ENCODE measurements at places on chromosomes 3 and 15.

DNA sequence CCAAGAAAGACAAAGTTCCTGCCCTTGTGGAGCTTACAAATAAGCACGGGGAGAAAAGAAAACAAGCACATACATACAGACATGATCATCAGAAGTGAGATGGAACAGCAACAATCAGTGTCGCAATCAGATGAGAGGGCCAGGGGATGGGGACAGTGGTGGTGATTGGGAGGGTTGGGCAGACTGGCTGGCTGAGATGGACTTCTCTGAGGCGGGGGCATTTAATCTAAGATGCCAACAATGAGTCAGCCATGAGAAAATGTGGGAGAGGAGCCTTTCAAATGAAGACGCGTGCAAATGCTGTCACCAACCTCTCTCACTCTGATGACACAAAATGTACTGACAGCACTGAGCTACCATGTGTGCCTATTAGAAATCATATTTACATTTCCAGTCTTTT, 81.4 kb downstream of the NCEH1 start:
- DNase-seq: no peak

DNA sequence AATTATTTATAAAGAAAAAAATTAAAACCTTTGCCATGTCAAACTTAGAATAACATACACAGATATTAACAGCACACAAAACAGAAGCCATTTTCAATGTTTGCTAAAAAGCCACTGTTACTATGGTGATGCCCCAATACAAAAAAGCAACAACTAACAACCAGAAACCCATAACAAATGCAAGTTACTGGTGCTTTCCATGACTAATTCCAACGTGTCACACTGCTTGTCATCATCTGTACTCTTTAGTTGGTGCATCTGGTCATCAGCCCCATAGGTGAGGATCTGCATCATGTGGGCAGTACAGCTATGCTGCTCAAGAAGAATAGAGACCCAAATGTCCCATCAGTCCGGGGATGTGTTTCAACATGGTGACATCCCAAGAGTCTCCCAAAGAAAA, 52.8 kb downstream of the ATP8B4 start:
- no peak for DNase-seq

GRCh38 chr3:165820671-165821123, 16.5 kb downstream of the BCHE start:
- no peak for DNase-seq

DNA sequence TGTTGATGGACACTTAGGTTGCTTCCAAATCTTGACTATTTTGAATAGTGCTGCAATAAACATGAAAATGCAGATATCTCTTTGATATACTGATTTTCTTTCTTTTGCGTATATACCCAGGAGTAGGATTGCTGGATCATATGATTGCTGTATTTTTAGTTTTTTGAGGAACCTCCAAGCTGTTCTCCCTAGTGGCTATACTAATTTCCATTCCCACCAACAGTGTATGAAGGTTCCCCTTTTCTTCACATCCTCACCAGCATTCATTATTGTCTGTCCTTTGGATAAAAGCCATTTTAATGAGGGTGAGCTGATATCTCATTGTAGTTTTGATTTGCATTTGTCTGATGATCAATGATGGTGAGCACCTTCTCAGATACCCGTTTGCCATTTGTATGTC, 12.5 kb downstream of the PATL2 start:
- no peak for DNase-seq

GRCh38 chr15:42182328-42182886, 25.7 kb downstream of the VPS39 start:
- DNase-seq: no peak

- no peak for DNase-seq
Observed at GRCh38 chr15:47857776-47858167, 140.5 kb downstream of the SEMA6D start.

DNA sequence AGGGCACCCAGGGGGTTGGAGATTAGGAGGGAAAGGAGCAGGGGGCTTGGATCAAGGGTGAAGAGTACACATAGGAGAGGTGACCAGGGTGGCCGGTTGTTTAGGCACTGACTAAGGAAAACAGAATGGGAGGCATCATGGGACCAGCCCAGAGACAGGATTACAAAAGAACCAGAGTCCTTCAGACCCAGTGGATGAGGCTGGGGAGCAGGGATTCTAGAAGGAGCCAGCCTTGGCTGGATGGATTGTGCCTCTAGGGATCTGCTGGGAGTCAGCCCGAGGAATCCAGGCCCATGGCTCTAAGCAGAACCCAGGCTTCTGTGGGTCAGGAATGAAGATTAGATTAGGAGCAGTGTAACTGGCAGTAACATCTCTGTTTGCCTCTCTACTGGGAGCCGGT, 98.6 kb downstream of the ARNT2 start:
- DNase-seq: no peak

- no peak for DNase-seq
Observed at GRCh38 chr3:154029926-154030325, 91.3 kb upstream of the ARHGEF26 start.

GRCh38 chr3:195522254-195523023, 20.7 kb downstream of the PPP1R2 start:
- DNase-seq: no peak

GRCh38 chr3:66276705-66277274, 56.0 kb downstream of the SLC25A26 start:
- DNase-seq: no peak

GRCh38 chr3:129461022-129461421, 21.0 kb downstream of the IFT122 start:
- no peak for DNase-seq

DNA sequence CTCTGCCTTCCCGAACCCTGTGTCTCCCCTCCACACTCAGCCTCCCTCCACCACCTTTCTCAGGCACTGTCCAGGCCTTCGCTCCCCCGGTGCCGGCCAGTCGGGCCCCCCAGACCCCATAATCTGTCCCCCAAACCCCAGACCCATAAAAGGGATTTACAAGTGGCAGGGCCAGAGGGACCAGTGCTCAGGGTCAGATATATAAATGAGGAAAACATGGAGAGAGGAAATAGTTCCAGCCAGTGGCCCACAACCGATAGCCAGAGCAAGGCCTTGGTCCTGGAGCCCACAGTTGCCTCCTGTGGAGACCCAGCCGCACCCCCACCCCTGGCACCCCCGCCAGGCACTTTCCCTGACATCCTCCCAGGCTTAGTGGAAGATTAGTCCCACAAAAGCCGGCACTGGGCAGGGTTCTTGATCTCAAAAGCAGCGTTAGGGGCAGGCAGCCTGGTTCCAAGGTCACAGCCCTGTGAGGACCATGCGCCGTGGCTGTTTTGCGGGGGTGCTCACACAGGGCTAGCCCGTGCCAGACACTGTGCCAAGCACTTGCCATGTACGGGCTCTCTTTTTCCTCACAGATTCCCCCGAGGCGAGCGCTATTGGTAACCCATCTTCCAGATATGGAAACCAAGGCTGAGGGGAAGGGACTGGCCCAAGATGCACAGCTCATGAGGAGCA, 1.1 kb upstream of the PLXND1 start:
- DNase-seq: no peak

DNA sequence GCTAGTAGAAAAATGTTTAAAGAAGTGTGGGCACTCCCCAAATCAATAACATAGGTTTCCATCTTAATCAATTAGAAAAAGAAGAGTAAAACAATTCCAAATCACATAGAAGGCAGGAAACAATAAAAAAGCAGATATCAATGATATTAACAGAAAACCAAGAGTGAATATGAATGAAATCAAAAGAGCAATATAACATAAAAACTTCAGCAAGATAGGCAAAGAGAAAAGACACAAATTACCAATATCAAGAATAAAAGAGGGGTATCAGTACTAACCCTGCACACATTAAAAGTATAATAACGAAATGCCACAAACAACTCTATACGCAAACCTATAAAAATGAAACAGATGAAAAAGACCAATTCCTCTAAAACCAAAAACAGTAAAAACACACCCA, 19.6 kb downstream of the DMXL2 start:
- DNase-seq: no peak

- DNase-seq: no peak
Observed at GRCh38 chr3:52742418-52743041, 28.2 kb downstream of the NEK4 start.

DNA sequence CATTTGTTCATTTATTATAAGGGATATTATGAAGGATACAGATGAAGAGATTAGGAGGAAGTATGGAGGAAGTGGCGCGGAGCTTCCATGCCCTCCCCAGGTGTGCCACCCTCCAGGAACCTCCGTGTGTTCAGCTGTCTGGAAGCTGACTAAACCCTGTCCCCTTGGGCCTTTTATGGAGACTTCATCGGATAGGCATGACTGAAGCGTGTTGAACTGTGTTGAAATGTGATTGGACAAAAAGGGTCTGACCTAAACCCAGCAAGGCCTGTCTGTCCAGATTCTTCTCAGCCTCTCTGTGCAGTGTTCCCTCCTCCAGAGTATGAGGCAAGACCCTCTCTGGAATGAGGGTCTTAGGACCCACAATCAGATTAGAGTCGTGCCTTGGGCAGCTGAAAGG, 31.7 kb downstream of the HACD3 start:
- no peak for DNase-seq

DNA sequence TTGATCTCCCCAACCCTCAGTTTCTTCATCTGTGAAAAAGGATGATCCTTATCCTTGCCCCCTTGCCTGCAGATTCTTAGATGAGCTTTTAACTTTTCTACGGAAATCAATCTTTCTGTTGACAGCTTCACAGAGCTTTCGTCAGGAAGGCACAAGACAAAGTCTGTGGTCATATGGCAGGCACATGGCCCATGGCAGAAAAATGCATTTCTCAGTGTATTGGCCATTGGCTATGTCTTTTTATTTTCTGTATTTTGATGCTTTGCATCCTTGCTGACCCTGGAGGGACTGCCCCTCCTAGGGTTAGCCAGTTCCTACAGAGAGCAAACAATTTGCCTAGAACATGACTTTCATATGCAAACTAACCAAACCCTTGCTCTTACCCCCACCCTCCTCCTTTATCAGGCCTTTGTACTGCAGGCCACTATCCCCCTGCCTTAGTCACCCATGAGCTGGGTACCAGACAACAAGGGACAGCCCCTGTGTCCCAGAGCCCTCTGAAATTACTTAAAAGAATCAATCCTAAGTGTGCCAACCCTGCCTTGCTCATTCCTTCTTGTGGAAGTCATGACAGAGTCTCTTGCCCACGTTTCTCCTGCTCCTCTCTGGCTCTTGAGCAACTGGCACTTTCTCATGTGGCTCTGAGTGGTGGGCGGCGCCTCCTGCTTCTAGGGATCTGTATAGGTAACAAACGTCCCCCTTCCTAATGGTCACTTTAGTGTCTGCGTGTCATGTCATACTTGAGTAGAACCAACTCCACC, 24.1 kb upstream of the NOX5 start:
- DNase-seq: no peak

GRCh38 chr15:64865998-64866520, 24.3 kb downstream of the PLEKHO2 start:
- DNase-seq: no peak

- DNase-seq: no peak
Observed at GRCh38 chr3:177594096-177594495, 396.8 kb upstream of the TBL1XR1 start.

- DNase-seq: no peak
Observed at GRCh38 chr3:22939349-22939748, 263.8 kb upstream of the UBE2E2 start.

GRCh38 chr15:67253549-67254237, 768 bp downstream of the AAGAB start:
- no peak for DNase-seq

DNA sequence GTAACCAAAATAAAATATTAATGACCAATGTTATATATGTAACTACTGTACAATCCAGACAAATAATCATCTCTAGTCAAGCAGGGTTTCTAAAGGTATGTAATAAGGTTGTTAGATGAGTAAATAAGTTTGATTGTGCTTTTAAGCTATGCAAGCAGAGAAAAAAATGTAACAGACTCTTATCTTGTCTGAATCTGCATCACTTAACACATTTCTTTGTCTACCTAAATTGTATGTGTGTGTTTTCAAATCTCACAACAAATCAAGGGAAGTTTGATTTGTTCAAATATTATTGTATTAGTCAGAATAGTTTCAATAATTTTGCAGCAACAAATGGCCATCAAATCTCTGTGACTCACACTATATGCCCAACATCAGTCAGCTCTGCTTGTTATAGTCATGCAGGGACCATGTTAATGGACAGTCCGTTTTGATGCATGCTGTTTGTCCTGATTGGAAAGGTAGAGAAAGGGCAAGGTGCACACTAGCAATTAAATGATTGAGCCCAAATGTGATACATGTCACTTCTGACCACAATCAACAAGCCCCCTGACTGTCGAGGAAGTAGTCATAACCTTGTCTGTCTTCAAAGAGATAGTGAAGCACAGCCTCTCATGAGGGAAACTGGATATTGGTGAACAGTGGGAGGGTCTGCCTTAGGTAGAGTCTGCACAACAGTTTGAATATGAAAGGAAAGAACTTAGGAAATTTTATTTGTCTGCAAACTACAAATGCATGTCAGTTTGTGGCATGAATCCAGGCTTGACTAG, 349.4 kb upstream of the SATB1 start:
- no peak for DNase-seq

- no peak for DNase-seq
Observed at GRCh38 chr3:16498130-16498890, 15.2 kb downstream of the RFTN1 start.

GRCh38 chr3:151990696-151991376, 117.4 kb downstream of the SUCNR1 start:
- no peak for DNase-seq

DNA sequence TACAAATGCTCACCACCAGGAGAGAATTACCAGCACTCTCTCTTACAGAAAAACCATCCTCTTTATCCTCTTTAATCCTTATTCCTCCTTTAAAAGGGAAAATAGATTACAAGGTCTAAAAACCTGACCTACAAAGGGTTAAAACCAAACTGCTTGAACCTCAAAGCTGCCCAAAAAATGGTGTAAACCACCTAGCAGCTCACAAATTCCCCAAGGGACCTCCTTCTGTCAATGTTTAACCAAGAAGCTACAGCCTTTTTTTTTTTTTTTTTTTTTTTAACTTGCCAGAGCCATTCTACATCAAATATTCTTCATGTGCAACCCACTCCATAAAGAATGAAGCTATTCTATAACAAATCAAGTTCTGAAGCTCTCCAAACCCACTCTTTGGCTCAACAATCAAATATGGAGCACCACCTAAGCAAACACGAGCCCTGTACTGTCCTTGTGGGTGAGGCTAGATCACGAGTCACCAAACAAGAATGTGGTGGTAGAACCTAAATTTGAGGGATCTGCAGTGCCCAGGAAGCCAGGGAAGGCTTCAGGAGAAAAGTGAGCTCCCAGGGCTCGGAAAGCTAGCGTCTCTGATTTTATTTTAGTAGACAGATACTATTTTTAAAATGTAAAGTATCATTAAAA, 20.1 kb downstream of the OSBPL10 start:
- DNase-seq: no peak

- no peak for DNase-seq
Observed at GRCh38 chr3:127784283-127784682, 38.0 kb downstream of the MGLL start.

All from activated T-cell treated with anti-CD3 and anti-CD28 coated beads, Interleukin-2, amount 50 U/mL, for 24 hours (primary cell).